Activated CD8-positive, alpha-beta memory T cell treated with anti-CD3 and anti-CD28 coated beads, Interleukin-2, amount 10 ng/mL, durations not matched to agents 7 days and 5 days (primary cell): ENCODE measurements at places on chromosomes 13 and 19. TPM values are rescaled to one million over a fixed set of nuclear protein-coding genes. Genes with fewer than 3 reads are reported as not detected.

The MCF2L gene
- 2.8 TPM for total RNA-seq

The PDX1 gene
- not detected for total RNA-seq

The CAMSAP3 gene
- total RNA-seq: 0.30 TPM

The ETHE1 gene
- total RNA-seq: 55.8 TPM

The UBAC2 gene
- 60.8 TPM for total RNA-seq

The WDR87 gene
- total RNA-seq: not detected

DNA sequence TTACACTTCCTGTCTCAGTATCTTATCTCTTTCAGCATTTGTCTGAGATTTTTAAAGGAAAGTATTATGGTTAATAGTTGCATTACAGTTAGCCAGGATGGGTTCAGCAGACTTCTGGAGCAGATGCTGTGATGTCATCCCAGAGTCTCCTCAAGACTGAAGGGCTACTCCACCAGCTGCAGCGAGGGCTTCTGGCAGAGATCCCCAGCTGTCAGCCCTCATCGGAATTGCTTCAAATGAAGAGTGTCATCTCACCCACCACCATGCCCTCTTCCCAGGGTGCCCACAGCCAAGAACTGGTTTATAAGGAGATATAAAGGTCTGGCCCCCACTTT lies 84.4 kb downstream of the FAM216B start:
- H3K27me3 ChIP-seq: peaks cover 10% of the 10 kb centered on the region
- DNase-seq: no peak
- H3K4me1 ChIP-seq: no peaks in the 10 kb centered on the region
- H3K36me3 ChIP-seq: no peaks in the 10 kb centered on the region
- no peak overlapping the region for H3K27ac ChIP-seq

DNA sequence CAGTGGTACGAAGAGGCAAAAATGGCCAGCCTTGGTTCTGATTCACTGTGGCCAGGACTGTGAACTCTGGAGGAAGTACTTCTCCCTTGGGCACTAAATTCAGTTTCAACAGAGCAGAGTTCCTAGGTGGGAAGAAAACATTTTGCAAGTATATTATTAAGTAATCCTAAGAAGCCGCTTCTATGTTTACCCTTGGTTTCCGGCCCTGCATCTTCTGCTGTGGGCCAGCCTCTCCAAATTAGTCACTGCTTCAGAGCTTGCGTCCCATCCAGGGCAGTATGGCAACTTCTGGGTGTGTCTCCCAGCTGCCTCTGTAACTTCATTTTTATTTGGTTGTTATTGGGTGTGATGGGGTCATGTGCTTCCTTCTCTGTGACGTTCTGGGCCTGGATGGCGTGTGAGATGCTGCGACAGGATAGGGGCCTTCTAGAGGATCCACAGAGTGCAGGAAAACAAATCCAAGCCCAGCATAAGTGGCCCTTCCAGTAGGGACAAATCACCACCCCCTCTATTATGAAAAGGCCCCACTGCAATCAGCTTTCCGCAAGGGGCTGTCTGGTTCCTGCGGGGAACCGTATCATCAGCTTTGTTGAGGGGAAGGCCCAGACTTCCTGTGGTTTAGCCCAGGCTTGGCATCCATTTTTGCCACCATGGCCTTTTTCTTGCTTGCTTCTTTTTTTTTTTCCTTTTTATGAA lies 55.1 kb upstream of the C1QTNF9 start:
- peaks cover 82% of the 10 kb centered on the region for H3K4me1 ChIP-seq
- peaks cover 49% of the 10 kb centered on the region for H3K36me3 ChIP-seq
- peak; percentile 91 for DNase-seq
- peak overlapping the region; percentile 95 for H3K27ac ChIP-seq
- peak overlapping the region; percentile 84 for H3K4me3 ChIP-seq

GRCh38 chr13:82634946-82635345 lies 1247.3 kb downstream of the SLITRK1 start:
- no peaks in the 10 kb centered on the region for H3K27me3 ChIP-seq
- no peak overlapping the region for H3K4me3 ChIP-seq
- no peaks in the 10 kb centered on the region for H3K36me3 ChIP-seq
- no peak overlapping the region for H3K27ac ChIP-seq

- DNase-seq: peak; percentile 57
- H3K27ac ChIP-seq: no peak overlapping the region
- peaks cover 3% of the 10 kb centered on the region for H3K4me1 ChIP-seq
- H3K36me3 ChIP-seq: no peaks in the 10 kb centered on the region
- H3K27me3 ChIP-seq: peaks cover 45% of the 10 kb centered on the region
Measured at GRCh38 chr19:1725100-1726064, 27.9 kb upstream of the ONECUT3 start.

- DNase-seq: no peak
- no peak overlapping the region for H3K27ac ChIP-seq
- no peak overlapping the region for H3K4me3 ChIP-seq
- H3K36me3 ChIP-seq: peaks cover 12% of the 10 kb centered on the region
- no peaks in the 10 kb centered on the region for H3K27me3 ChIP-seq
Measured at GRCh38 chr13:20441056-20441455, 84.6 kb downstream of the CRYL1 start.

GRCh38 chr13:110790371-110790770 lies 76.9 kb downstream of the ING1 start:
- peaks cover 24% of the 10 kb centered on the region for H3K27me3 ChIP-seq
- no peaks in the 10 kb centered on the region for H3K4me1 ChIP-seq
- no peak for DNase-seq
- H3K4me3 ChIP-seq: no peak overlapping the region
- H3K27ac ChIP-seq: no peak overlapping the region

- H3K36me3 ChIP-seq: peaks cover 27% of the 10 kb centered on the region
- H3K27ac ChIP-seq: no peak overlapping the region
- no peaks in the 10 kb centered on the region for H3K27me3 ChIP-seq
- no peak overlapping the region for H3K4me3 ChIP-seq
Measured at GRCh38 chr13:77749344-77749880, 51.9 kb downstream of the SLAIN1 start.

GRCh38 chr13:44903574-44903985 lies 85.7 kb downstream of the NUFIP1 start:
- H3K27me3 ChIP-seq: peaks cover 22% of the 10 kb centered on the region
- no peaks in the 10 kb centered on the region for H3K4me1 ChIP-seq
- DNase-seq: no peak
- H3K27ac ChIP-seq: no peak overlapping the region

GRCh38 chr13:111139452-111139851 lies 24.3 kb downstream of the ARHGEF7 start:
- DNase-seq: no peak
- H3K27ac ChIP-seq: no peak overlapping the region
- no peaks in the 10 kb centered on the region for H3K4me1 ChIP-seq
- H3K27me3 ChIP-seq: peaks cover 65% of the 10 kb centered on the region
- H3K36me3 ChIP-seq: no peaks in the 10 kb centered on the region

DNA sequence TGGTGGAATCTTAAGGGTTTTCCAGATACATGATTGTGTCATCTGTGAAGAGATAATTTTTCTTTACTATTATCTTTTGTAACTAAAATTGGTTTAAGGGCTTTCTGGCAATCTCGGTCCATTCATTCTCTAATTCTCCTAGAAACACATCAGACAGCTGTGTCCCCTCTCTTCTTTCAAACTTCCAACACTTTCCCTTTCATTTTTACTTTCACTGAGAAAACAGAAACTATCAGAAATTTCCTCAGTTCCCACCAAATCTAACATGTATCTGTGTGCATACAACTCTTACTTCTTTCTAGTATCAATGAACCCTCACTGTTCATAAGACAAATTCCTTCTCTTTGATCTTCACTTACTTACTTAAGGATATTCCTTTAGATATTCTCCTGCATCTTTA lies 40.2 kb downstream of the KCNRG start:
- H3K4me1 ChIP-seq: peaks cover 34% of the 10 kb centered on the region
- DNase-seq: no peak
- peaks cover 64% of the 10 kb centered on the region for H3K36me3 ChIP-seq
- no peak overlapping the region for H3K27ac ChIP-seq
- H3K27me3 ChIP-seq: no peaks in the 10 kb centered on the region
- no peak overlapping the region for H3K4me3 ChIP-seq

GRCh38 chr13:100245104-100245503 lies 156.2 kb downstream of the PCCA start:
- DNase-seq: no peak
- no peaks in the 10 kb centered on the region for H3K27me3 ChIP-seq
- no peaks in the 10 kb centered on the region for H3K4me1 ChIP-seq
- H3K4me3 ChIP-seq: no peak overlapping the region
- H3K36me3 ChIP-seq: peaks cover 13% of the 10 kb centered on the region
- H3K27ac ChIP-seq: no peak overlapping the region

GRCh38 chr13:111485491-111486250 lies 165.2 kb downstream of the TEX29 start:
- no peak overlapping the region for H3K4me3 ChIP-seq
- no peak overlapping the region for H3K27ac ChIP-seq
- no peaks in the 10 kb centered on the region for H3K27me3 ChIP-seq

- H3K36me3 ChIP-seq: no peaks in the 10 kb centered on the region
- H3K27ac ChIP-seq: no peak overlapping the region
- no peak overlapping the region for H3K4me3 ChIP-seq
- no peak for DNase-seq
- no peaks in the 10 kb centered on the region for H3K4me1 ChIP-seq
Measured at GRCh38 chr13:23707674-23708073, 137.5 kb downstream of the TNFRSF19 start.

DNA sequence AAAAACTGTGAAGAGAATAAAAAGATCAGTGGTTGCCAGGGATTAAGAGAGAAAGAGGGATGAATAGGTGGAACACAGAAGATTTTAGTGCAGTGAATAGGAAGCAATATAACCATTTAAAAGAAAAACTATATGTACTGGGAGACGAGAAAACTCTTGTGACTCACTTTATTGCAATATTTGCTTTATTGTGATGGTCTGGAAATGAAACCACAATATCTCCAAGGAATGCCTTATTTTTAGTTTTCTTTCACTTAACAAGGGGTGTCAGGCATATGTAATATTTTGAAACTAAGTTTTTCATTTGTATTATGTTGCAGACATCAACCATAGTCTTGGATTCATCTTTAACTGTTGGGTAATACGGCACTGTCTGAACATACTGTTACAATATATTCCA lies 1308.2 kb downstream of the PCDH9 start:
- no peaks in the 10 kb centered on the region for H3K4me1 ChIP-seq
- no peaks in the 10 kb centered on the region for H3K36me3 ChIP-seq
- no peak overlapping the region for H3K27ac ChIP-seq
- no peaks in the 10 kb centered on the region for H3K27me3 ChIP-seq
- no peak overlapping the region for H3K4me3 ChIP-seq

DNA sequence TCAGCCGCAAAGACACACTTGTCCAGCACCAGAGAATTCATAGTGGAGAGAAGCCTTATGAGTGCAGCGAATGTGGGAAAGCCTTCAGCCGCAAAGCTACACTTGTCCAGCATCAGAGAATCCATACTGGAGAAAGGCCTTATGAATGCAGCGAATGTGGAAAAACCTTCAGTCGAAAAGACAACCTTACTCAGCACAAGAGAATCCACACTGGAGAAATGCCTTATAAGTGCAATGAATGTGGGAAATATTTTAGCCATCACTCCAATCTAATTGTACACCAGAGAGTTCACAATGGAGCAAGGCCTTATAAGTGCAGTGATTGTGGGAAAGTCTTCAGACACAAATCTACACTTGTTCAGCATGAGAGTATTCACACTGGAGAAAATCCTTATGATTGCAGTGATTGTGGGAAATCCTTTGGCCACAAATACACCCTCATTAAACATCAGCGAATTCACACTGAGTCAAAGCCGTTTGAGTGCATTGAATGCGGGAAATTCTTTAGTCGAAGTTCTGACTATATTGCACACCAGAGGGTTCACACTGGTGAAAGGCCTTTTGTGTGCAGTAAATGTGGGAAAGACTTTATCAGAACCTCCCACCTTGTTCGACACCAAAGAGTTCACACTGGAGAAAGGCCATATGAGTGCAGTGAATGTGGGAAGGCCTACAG lies 6.8 kb downstream of the ZNF134 start:
- no peak overlapping the region for H3K27ac ChIP-seq
- no peaks in the 10 kb centered on the region for H3K27me3 ChIP-seq
- H3K4me3 ChIP-seq: no peak overlapping the region
- H3K36me3 ChIP-seq: peaks cover 92% of the 10 kb centered on the region
- peaks cover 9% of the 10 kb centered on the region for H3K4me1 ChIP-seq

DNA sequence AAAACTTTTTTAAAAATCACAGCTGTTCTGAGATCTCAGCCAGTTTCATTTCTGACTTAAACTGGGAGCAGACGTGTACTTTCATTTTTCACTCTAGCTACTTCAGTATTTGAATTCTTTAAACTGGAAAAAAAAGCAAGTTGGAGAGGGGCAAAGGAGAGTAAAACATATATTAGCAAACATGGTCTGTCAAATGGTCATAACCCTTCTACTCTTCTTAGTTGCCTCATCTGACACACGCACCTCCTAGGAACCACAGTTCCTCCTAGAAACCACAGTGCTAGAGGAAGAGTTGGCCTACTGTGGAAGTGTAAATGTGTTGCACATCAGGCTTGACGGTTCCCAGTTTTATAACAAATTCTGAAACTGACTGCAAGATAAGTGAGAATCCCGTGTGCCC lies 47.2 kb downstream of the TM9SF2 start:
- H3K36me3 ChIP-seq: peaks cover 64% of the 10 kb centered on the region
- no peak for DNase-seq
- H3K27ac ChIP-seq: peak overlapping the region; percentile 51
- H3K27me3 ChIP-seq: no peaks in the 10 kb centered on the region

GRCh38 chr13:97160421-97160820 lies 61.7 kb upstream of the MBNL2 start:
- DNase-seq: no peak
- H3K4me3 ChIP-seq: no peak overlapping the region
- H3K27ac ChIP-seq: no peak overlapping the region
- peaks cover 2% of the 10 kb centered on the region for H3K27me3 ChIP-seq

GRCh38 chr13:25345576-25345975 lies 26.2 kb upstream of the ATP8A2 start:
- no peak overlapping the region for H3K4me3 ChIP-seq
- H3K27me3 ChIP-seq: no peaks in the 10 kb centered on the region
- DNase-seq: no peak
- H3K4me1 ChIP-seq: no peaks in the 10 kb centered on the region
- no peak overlapping the region for H3K27ac ChIP-seq
- H3K36me3 ChIP-seq: peaks cover 16% of the 10 kb centered on the region

DNA sequence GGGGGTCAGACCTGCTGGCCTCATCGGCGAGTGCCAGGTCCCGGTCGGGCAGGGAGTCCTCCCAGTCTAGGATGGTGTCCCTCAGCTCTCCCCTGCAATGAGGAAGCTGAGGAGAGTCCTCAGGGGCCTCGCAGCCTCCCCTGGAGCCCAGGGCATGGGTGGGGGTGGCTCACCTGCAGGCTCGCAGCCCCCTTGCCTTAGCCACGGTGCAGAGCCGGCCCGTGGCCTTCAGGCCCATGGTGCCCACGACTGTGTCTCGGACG lies 6.8 kb downstream of the SIRT6 start:
- H3K36me3 ChIP-seq: peaks cover 14% of the 10 kb centered on the region
- DNase-seq: no peak

GRCh38 chr13:28474491-28475134 lies 20.3 kb downstream of the FLT1 start:
- H3K36me3 ChIP-seq: no peaks in the 10 kb centered on the region
- no peak for DNase-seq
- no peak overlapping the region for H3K27ac ChIP-seq
- H3K4me1 ChIP-seq: no peaks in the 10 kb centered on the region
- no peak overlapping the region for H3K4me3 ChIP-seq
